ENCODE measurements at places on chromosomes 7 and 10.

GRCh38 chr10:125118011-125118611, 42.3 kb downstream of the CTBP2 start:
- DNase-seq: no peak

DNA sequence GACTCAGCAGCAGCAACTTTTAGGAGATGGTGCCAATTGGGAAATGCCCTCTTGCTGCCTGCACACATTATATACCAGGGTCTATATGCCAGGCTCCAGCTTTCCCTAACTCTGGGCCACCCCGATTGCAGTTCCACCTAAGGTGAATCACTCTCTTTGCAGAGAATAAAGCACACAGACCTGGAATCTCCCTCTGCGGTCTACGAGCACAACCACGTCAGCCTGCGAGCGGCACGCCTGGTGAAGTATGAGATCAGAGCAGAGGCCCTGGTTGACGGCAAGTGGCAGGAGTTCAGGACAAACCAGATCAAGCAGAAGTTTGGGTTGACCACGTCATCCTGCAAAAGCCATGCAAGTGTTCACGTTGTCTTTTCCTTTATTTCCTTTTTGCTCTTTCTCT, 38.2 kb upstream of the PLEKHA1 start:
- no peak for DNase-seq

DNA sequence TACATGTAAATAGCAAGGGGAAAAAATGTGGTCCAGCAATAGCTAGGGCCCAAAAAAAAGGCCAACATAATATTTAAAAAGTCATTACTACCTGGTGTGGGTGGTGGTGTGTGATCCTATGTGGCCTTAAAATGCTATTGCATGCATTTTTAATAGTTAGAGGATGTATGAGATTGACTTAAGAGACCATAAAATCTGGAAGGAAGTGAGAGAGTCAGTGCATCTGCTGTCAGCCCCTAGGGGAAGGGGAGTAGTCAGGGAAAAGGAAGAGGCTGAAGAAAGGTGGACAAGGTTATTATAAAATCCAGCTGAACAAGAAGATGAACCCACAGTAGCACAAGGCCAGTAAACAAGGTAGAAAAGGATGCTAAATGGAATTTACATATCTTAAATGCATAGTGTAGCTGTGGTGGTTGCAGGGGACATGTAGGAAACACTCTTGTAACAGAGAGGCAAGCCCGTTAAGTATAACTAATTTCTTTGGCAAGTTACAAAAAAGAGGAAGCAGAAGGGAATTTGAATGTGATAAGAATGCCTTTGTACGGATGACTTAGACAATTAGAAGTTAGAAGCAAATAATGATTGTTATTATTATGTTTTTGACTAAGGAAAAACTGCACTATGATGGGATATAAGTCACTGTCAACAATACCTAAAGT, 11.9 kb upstream of the NDUFA5 start:
- DNase-seq: no peak

DNA sequence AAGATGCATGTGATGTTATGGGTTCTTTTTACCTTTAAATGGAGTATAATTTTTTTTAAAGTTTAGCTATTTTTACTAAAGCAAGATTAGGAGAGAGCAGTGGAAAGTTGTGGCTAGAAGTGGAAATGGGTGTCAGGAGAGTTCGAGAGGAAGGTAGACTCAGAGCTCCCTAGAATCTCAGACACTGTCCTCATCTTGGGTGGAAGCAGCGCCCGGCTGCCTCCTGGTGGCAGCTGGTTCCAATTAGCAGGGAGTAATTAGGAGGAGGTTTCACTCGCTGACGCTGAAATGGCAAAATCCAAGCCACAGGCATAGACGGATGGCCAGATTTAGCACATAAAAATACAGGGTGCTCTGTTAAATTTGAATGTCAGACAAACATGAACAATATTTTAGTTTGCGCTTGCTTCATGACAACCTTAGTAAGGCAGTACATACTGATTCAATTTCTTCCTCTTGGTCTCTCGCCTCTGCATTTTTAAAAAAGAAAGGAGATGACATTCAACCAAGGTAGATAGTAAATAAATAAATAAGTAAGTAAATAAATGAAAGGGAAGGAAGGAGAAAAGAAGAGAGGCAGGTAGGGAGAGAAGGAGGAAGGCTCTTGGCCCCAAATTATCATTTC, 58.5 kb downstream of the LGI1 start:
- peak; percentile 50 for DNase-seq

DNA sequence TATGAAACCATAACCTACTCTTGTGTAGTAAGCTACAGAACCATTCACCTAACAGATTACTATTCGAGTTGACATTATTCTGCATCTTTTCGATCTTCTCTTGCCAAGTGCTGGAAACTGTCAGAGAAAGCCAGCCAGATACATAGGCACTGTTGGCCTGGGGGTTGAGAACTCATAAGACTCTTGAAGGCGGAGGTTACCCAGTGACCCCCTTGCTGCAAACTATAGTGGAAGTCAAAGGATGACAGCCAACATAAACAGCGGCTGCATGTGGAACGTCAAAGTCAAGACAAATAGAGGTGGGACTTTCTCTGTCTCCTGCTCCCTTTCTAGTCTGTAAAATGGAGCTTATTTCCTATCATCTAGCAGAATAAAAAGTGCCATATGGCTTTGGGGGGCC, 394.2 kb downstream of the LRMDA start:
- DNase-seq: no peak

DNA sequence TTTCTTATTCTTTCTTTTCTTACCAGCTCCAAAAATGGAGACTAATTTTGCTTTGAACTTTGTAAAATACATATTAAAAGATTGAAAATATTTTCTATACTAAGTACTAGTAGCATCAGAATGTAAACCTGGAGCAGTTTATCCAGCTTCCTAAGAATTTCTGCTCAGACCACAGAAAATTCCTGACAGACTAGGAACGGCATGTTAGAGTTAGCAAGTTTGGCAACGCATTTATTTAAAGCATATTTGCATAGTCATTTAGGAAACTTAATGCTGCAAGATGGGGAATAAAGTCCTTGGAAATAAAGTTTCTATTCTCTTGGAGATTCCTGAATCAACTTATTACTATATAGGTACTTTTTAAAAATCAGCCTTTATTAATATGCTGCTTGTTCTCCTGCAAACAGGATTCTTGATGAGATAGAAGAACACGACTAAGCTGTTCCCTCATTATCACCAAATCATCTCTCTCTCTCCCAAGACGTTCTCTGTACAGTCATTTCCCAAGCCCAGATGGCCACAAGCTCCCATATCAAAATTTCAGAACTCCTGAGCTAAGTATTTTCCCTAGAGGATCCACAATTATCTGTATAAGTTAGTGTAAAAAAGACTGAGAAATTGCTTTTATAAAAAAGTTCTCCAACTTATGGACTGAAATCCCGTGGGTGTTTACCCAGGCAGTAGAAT, 305.8 kb upstream of the NEBL start:
- DNase-seq: no peak

DNA sequence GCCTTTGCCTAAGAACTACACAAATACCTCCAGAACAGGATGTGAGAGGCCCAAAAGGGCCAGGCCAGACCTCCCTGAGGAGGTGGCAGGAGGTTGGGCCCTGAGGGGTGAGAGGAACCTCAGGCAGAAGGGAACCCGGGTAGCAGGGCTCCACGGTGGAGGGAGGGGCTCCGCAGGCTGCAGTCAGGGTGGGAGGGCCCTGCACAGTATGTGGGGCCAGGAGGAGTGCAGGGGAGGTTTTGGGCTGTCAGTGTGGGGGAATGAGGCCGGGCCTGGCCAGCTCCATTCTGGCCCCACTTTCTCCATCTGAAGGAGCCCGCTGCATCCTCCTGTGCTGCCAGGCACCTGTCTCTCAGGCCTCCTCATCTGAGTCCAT, 25.9 kb downstream of the DNAJB12 start:
- no peak for DNase-seq

DNA sequence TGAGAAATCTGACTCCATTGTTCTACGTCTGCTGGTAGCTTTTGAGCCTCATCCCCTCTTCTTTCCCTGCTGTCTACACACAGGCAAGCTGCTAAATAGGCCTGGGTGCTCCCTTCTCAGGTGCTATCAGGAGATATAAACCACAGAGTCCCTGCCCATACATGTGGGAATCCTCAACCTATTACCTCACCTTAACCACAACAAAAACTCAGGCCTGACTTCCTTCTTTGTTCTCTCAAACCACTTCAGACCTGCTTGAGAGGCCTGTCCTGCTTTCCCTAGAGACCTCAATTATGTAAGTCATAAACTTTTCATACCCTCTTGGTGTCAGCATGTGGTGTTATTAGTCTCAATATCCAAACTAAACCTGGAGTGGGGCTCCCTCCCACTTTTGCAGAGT, 75.0 kb upstream of the MAGI2 start:
- no peak for DNase-seq

DNA sequence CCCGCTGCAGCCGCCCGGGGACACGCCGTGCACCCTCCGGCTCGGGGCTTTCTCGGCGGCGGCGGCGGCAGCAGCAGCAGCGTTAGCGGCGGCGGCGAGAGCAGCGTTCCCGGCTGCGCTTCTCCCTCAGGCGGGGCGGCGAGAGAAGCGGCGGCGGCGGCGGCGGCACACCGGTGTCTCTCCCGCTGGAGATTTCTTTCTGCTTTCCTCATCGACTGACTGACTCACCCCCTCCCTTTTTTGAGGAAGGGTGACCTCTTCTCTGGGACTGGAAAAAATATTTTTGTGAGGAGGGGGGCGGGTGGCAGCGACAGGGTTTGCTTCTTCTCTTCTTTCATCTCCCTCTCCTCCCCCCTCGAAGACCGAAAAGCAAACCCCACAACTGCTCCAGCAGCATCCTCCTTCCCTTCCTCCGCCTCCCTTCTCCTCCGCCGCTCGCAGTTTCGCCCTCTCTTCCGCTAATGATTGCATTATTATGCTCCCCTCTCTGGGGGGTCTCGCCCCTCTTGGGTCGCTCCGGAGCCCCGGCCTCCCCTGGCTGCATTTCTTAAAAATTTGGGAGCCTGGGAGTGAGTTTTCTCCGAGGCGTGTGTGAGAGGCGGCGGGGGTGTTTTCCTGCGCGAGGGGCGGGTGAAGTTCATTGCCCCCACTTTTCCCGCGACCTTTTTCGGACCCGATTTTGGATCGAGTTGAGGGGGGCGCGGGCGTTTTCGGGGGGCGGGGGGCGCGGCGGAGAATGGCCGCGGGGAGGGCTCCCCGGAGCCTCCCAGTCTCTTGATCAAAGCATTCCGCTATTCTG, 411 bp downstream of the AUTS2 start:
- DNase-seq: no peak

DNA sequence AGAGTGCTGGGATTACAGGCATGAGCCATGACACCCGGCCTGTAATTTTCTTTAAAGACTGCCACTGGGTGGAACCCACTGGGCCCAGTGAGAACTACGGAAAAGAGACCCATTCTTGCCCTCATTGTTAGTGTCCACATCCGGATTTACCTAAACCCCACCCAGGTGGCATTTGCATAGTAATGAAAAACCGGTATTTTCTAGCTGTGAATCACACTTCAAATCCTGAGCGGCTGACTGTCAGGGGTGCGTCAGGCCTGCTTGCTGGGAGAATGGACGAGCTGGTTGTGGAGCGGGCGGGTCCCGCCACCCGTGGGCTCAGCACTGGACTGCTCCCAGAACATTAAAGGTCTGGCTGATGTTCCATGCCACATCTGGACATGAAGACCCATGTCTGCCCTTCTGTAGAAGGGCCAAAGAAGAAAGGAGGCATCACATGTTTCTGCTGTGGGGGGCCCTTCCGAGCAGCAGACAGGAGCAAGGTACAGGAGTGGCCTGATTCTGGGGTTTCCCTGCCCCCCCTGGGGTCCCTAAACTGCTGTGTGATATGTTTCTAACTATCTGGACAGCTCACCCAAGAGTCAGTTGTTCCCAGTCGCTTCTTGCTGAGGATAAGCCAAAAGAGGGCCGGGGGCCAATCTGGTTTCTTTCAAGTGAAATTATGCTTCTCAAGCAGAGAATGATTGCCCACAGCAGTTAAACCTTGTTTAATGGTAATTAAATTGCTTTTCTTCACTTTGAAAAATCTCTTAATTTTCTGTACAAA, 46.4 kb downstream of the KIAA1217 start:
- DNase-seq: no peak

- no peak for DNase-seq
Observed at GRCh38 chr7:5422396-5423305, 983 bp downstream of the TNRC18 start.

- DNase-seq: no peak
Observed at GRCh38 chr7:127252377-127252713, 396 bp downstream of the GRM8 start.

DNA sequence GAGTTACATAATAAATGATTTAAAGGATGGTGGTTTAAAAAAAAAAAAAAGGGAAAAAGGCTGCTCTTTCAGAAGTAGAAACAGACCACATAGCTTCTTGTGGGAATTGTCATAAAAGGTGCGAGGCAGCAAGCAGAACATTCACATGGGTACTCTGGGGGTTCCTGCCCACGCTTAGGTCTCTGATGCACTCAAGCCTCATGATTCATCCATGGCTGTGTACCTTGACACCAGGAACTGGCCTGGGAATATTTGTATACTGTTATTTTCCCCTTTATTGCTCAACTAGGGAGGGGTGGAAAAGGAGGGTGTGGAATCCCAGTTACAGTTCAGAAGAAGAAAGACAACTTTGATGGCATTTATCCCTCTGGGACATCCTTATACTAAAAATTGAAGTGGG, 4.0 kb downstream of the PON2 start:
- DNase-seq: peak; percentile 64

DNA sequence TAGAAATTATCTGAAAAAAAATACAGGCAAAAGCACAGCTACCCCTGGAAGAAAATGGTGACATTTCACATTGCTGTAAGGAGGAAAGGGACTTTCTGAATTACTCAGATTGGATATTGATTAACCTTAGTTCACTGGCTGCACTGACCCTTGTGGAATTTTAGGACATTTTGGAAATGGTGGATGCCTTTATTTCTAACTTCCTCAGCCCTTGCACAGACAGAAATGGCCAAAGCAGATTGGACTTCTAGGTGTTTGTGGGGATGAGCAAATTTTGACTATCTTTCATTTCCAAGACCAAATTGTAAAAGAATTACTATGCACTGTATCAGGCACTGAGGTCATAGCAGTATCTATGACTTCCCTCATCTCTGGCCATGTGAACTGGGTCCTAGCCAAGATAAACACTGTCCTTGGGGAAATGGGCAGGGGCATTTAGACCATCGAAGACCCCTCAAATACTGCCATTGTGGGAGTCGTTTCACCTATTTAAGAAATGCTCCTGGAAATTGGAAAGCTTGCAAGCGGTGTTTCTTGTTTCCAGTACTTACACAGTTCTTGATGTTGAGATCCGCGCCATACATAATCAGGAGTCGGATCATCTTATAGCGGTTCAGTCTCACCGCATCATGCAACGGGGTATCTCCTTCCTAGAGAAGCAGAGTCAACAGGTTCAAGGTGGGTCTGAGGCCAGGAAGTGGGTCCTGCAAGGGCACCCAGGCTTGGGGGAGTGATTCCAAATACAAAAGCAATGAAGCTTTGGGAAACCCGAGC, 5.7 kb downstream of the ANKRD1 start:
- no peak for DNase-seq

DNA sequence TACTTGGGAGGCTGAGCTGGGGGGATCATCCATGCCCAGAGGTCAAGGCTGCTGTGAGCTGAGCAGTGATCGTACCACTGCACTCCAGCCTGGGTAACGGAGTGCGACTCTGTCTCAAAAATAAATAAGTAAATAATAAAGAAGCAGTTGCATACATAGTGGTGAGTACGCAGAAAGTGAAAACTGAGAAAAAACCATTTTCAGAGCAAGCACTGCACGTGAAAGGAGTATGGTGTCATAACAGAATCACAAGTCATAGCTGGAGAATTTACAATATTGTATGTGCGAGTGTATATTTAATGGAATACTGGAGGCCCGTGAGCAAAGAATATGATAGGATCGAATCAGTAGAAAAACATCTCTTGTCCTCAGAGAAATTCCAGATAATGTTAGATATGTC, 22.3 kb downstream of the KIAA1217 start:
- DNase-seq: no peak
